ENCODE measurements at places on chromosomes 13 and 19.

DNA sequence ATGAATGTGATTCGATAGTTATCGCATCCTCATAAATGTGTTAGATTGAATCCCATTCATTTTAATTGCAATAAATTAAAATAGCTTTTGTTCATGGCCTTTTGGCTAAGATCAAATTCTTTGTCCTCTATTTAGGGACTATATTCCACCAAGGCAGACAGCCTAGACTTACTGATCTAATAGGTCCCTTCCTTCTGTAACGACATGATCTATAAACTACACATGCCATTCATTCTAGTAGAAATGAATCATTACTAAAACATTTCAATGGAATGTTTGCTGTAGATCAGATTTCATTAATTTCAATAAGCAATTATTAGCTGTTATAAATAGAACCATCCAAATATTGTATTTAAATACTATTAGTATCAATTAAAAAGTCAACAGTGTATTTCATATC, 526.6 kb upstream of the KLHL1 start:
- no peaks in the 10 kb centered on the region for H3K36me3 ChIP-seq
- H3K4me3 ChIP-seq, result no peak overlapping the region
- DNase-seq, result no peak
- H3K27me3 ChIP-seq, result no peaks in the 10 kb centered on the region
- H3K27ac ChIP-seq, result no peak overlapping the region

- H3K27ac ChIP-seq, result no peak overlapping the region
- H3K27me3 ChIP-seq, result no peaks in the 10 kb centered on the region
- DNase-seq, result no peak
Measured at GRCh38 chr13:111664696-111665095, 344.3 kb downstream of the TEX29 start.

GRCh38 chr13:23725922-23726321, 155.7 kb downstream of the TNFRSF19 start:
- H3K27ac ChIP-seq, result no peak overlapping the region
- no peaks in the 10 kb centered on the region for H3K27me3 ChIP-seq
- no peak overlapping the region for H3K4me3 ChIP-seq
- DNase-seq, result no peak
- H3K36me3 ChIP-seq, result peaks cover 3% of the 10 kb centered on the region
- no peaks in the 10 kb centered on the region for H3K4me1 ChIP-seq

GRCh38 chr19:35026418-35026817, 3.9 kb upstream of the SCN1B start:
- no peak overlapping the region for H3K4me3 ChIP-seq
- no peak overlapping the region for H3K27ac ChIP-seq
- DNase-seq, result no peak
- H3K4me1 ChIP-seq, result peaks cover 7% of the 10 kb centered on the region

GRCh38 chr19:14477418-14478112, 2.4 kb upstream of the PTGER1 start:
- H3K27ac ChIP-seq, result no peak overlapping the region
- peaks cover 35% of the 10 kb centered on the region for H3K36me3 ChIP-seq
- H3K4me3 ChIP-seq, result no peak overlapping the region
- DNase-seq, result no peak

GRCh38 chr13:61696676-61697075, 281.0 kb upstream of the PCDH20 start:
- no peaks in the 10 kb centered on the region for H3K27me3 ChIP-seq
- no peak overlapping the region for H3K27ac ChIP-seq
- H3K4me1 ChIP-seq, result no peaks in the 10 kb centered on the region
- no peaks in the 10 kb centered on the region for H3K36me3 ChIP-seq
- no peak for DNase-seq
- no peak overlapping the region for H3K4me3 ChIP-seq

- H3K36me3 ChIP-seq, result peaks cover 45% of the 10 kb centered on the region
- no peaks in the 10 kb centered on the region for H3K27me3 ChIP-seq
- no peak overlapping the region for H3K27ac ChIP-seq
- no peaks in the 10 kb centered on the region for H3K4me1 ChIP-seq
- peak overlapping the region; percentile 8 for H3K4me3 ChIP-seq
Measured at GRCh38 chr19:1057176-1057855, 9.7 kb upstream of the ARHGAP45 start.

All from DND-41 (cell line).